NCI-H1105 treated with DMSO at 0.1 percent for 48 hours (cell line): ENCODE measurements at places on chromosomes 13 and 19.

- DNase-seq, result no peak
These were observed 33.6 kb downstream of the ATP7B start for GRCh38 chr13:51977625-51978024.

- DNase-seq, result peak; percentile 43
These were observed 62.9 kb downstream of the DCT start for GRCh38 chr13:94416454-94417080.

DNA sequence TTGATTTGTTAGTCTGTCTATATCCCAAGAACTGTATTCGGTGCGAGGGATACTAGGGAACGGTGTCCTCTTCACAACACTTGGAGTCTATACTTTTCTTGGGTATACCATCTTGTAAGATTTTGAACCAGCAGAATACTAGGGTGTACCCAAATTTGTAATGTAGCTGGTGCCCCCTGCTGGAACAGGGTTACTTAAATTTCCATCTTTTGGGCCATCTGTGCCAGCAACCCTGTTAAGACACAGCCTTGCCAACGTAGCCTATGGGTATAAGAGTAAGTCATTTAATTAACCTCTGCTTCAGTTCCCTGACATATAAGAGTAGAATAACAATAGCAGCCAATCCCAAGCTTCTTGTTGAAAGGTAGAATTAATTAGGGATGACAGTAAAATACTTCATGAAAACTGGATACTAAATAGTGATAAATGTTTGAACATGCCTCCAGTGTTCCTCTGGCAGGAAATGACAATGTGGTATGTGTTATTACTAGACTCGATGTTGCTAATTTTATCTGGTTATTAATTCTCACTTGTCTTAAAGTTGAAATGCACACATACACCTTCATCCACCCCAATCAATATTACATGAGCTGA lies 607.6 kb downstream of the FGF9 start:
- peak; percentile 47 for DNase-seq

DNA sequence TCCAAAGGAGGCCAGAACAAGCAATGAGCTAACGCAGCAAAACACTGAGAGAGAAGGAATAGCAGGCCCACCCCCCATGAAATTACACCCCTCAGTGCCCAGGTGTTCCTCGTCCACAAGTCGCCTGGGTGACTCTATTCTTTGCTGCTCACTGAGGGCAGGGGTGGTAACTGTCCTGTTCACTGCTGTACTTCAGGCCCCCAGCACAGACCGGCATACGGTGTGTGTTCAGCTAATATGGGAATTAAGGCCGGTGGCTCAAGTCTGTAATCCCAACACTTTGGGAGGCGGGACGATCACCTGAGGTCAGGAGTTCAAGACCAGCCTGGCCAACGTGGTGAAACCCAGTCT lies 31.9 kb downstream of the DHRS12 start:
- no peak for DNase-seq

GRCh38 chr19:38317104-38317612 lies 1.4 kb upstream of the YIF1B start:
- DNase-seq, result no peak

DNA sequence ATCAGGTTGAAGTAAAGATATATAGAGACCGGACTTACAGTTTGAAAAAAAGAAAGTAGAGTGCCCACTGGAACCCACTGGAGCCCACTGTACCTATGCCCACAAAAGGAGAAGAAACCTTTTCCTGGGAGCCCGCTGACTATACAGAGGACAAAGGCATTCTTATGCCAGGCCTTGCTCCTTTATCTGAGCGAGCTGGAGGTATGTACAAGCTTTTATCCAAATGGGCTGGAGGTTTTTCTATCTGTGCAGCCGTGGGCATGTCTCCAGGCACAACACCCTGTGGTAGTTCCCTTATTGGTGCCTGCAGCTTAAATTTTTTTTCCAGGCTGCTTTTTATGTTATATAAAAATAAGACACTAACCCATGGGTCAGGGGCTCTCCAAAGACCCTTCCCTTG lies 8.4 kb downstream of the ZNF234 start:
- DNase-seq, result no peak

DNA sequence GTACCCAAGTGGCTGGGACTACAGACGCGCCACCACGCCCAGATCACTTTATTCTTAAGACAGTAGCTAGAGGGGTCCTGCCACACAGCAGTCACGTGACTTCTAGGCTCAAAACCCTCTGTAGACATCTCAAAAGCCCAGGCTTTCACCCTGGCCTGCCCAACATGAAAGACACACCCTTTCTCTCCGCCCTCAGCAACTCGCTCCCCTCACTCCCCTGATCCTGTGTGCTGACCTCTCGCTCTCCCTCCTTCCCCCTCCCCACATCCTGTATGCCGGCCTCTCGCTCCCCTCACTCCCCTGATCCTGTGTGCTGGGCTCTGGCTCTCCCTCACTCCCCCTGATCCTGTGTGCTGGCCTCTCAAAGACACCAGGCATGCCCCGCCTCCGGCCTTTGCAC lies 77.4 kb downstream of the SLC15A1 start:
- DNase-seq, result no peak

DNA sequence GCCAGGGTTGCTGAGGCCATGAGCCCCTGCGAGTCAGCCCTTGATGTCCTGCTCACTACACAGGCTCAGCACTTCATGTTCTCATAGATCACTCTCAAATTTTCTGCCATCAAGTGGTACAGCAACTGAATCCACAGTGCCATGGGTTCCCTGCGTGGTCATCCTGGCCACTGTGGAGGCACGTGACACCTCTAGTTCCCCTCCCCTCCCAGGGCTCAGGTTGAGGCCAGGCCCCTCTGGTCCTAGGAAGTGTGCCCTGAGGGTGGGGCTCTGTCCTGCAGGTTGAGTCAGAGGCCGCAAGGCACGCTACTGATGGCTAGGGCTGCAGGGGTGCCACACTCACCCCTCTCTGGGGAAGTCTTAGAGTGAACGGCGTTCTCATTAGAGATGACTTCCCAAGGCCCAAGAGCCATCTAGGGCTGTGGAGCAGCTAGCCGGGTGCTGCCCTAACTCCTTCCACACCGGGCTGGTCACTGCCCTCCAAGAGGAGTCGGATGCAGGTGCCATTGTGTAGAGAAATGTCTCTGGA lies 39.8 kb upstream of the TPM4 start:
- no peak for DNase-seq
